Stimulated activated CD4-positive, alpha-beta T cell treated with anti-CD3 and anti-CD28 coated beads, Interleukin-4, amount 100 ng/mL, for 1 hour (primary cell): ENCODE measurements at places on chromosomes 6 and 20.

- no peak for DNase-seq
Observed at GRCh38 chr20:2108987-2109386, 7.4 kb downstream of the STK35 start.

DNA sequence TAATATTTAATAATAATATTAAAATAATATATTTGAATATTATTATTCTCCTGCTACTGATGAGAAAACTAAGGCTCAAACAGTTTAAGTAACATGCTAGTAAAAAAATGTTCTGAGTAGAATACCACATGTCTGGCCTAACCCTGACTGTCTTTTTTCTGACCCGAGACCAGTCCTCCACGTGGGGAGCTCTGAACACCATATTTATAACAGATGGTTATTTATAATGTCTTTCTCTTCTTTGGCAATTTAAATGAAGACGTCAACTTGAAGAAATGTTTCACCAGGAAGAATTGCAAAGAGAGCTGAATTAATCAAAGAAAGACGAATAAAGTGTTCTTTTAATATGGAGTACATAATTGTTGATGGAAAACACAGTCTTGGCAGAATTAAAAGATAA, 82.0 kb downstream of the SLC22A3 start:
- DNase-seq, result no peak

- DNase-seq, result peak; percentile 18
Observed at GRCh38 chr6:32947552-32948465, 5.1 kb downstream of the HLA-DMA start.

DNA sequence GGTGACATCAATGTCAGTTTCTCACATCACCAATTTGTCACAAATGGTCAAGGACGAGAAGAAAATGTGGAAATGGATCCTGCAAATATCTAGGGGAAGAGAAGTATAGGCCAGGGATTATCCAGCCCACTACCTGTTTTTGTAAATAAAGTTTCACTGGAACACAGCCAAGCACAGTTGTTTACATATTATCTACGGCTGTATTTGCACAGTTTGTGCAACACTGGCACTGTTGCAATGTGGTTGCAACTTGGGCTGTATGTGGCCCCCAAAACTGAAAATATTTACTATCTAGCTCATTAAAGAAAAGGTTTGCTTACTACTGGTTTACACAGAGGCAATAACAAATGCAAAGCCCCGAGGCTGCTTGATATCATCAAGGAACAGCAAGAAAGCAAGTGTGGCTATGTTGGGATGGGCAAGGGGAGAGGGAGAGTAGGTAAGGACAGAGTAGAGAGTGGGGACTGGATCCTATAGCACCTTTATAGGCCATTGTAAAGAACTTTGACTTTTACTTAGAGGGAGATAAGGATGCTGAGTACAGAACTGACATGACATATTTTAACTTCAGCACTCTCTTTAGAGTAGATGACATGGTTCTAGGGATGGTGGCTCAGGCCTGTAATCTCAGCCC, 11.8 kb upstream of the STXBP5 start:
- DNase-seq, result no peak

GRCh38 chr20:44701118-44701857, 13.9 kb upstream of the CCN5 start:
- DNase-seq, result no peak

GRCh38 chr20:34983995-34984735, 28.5 kb downstream of the MYH7B start:
- DNase-seq, result no peak

GRCh38 chr6:10532392-10532791, 11.2 kb downstream of the GCNT2 start:
- DNase-seq, result no peak

- DNase-seq, result no peak
Observed at GRCh38 chr6:18392346-18392877, 5.3 kb downstream of the RNF144B start.

DNA sequence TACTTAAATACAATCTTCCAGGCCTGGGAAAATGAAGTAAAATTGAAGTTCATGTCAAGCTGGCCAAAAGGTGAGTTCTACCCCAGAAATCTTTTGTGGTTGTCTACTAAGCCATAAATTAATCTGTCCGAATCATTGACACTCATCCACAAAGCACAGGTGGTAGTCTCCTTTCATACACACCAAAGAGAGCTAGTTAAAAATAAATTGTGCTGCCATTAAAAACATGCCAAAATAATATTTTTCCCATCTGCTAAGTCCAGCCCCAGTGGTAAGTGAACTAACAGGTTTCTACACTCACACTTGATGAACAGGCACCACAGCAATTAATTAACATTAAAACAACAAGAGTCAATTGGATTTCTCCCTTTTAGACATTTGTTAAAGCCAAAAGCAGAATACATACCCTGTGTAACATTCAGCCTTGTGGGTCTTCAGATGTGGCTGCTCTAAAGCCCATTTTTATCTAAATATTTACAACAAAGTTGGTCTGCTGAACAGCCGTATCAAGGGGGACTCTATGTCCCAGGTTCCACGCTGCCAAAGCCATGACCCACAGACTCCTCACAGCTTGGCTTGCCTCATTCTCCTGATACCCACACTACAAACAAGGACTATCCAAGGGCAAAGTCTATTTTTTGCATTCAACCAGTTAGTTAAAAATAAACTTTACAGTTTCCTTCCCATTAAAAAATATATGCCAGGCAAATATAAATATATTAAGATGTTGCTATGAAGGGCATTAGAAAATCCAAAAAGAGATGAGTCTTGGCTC, 490.4 kb downstream of the BMP2 start:
- DNase-seq, result no peak

DNA sequence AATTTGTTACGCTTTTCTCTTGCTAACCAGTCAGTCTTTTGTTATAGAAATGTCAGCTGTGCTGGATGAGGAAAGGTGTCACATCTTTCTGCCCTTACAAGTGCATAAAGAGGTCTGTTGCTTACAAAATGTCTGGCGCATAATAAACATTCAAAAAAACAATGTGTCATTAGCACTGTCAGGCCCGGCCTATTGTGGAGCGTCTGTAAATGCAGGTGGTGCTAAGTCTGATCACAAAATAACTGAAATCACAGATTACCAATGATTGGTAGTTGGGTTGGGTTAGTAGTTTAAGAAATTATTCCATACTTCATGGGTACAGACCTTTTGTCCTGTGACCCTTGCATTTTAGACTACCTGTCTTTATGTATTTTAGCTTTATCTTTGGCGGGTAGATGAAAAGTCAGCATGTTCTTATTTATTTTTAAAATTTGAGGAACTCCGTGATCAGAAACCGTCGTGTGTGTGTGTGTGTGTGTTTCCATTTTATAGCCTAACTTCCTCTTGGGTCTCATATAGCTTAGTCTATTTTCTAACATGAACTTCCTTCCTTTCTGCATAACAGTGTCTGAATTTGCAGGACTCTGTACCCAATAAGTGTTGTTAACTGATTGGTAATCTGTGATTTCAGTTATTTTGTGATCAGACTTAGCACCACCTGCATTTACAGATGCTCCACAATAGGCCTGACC, 88.1 kb upstream of the IFNGR1 start:
- DNase-seq, result no peak

GRCh38 chr6:112268654-112269053, 14.3 kb upstream of the LAMA4 start:
- DNase-seq, result no peak

GRCh38 chr20:50459124-50459918, 50.9 kb upstream of the PTPN1 start:
- no peak for DNase-seq

- no peak for DNase-seq
Observed at GRCh38 chr6:26028746-26029569, 58.3 kb upstream of the HFE start.

- DNase-seq, result no peak
Observed at GRCh38 chr20:60352596-60352995, 394.4 kb downstream of the CDH26 start.

DNA sequence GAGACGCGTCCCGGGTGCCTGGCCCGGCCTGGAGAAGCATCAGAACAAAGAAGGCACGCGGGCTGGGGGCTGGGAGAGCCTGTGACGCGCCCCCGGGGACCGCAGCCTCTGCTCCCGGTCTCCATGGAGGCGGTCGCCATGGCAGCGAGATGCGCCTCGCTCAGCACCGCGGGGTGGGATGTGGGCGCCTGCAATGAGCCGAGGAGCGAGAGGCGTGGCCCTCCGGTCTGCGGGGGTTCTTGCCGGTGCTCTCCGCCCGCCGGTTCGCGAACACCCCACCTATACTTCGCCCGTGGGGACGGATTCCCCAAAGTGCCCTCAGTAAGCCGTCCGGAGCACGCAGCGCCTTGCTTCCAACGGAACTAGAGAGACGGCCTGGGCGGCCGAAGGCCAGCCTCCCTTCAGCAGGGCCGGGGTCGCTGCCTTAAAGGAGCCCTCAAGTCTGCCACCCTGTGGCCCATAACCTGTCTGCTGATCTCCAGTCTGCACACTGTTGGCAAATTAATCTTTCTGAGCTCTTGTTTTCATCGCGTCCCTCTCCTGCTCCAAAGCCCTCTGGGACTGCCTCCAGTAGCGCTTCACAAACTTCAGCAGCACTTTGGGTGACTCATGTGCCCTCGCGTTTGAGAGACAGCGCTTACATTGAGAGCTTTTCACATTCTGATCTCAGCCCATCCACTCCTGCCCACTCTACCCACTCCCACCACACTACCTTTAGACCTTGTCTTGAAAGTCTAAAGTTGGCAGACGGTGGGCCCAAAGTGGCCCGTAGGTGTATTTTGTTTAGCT, 983 bp upstream of the ADISSP start:
- DNase-seq, result peak; percentile 80

DNA sequence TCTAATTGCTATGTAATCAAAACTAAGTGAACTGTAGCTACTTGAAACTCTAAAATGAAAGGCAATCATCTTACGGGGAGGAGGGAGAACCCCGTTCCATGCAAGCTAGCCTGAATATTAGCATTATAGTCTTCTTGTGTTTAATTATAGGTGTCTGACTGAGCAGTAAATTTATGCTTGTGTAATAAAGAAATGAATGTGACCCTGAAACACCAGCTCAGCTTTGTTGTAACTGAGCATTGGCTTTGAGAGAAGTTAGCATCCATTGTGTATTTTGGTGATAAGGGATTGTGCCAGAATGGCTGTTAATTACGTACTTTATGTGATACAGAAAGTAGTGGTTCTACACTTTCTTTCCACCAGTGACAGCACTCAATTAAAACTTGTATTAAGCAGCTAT, 86.9 kb downstream of the QKI start:
- DNase-seq, result no peak

DNA sequence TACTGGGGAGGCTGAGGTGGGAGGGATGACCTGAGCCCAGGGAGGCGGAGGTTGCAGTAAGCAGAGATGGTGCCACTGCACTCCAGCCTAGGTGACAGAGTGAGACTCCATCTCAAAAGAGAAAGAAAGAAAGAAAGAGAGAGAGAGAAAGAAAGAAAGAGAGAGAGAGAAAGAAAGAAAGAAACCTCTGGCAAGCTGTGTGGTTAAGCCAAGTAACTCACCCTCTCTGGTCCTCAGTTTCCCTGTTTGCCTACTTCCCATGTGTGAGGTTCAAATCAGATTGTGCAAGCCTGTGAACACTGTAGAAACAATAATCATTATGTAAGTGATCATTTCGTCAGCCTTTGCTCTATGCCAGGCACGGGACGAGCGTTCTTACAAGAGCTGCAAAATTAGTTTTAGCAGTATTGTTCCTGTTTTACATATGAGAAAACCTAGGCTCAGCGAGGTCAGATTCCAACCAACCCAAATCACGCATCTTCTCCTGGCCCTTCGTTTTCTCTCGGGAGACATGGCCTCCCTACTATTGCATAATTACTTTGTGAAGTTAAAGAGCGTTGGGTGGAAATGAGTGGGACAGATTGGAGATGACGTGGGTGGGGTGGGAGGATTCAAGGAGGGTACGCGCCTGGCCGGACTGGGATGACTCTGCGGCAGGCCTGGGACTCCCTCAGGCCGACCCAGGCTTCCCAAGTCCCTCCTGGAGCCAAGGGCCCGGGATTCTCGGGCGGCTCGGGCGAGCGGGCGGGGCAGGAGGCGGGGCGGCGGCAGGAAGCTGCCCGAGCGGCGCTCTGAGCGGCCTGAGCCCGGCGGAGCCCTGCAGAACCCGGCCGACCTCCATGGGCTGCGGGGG, at the start of gene SNX21:
TSS of gene SNX21 (plus strand) at position 770 of the 853 bp plus-strand sequence. CDS start 121 bp downstream, outside the sequence.
- peak; percentile 22 for DNase-seq
